Ecto neural progenitor cell (in vitro differentiated cells): ENCODE measurements at places on chromosomes 13 and 19.

- no peak for DNase-seq
These were observed 50.6 kb downstream of the DPF1 start for GRCh38 chr19:38173291-38174041.

DNA sequence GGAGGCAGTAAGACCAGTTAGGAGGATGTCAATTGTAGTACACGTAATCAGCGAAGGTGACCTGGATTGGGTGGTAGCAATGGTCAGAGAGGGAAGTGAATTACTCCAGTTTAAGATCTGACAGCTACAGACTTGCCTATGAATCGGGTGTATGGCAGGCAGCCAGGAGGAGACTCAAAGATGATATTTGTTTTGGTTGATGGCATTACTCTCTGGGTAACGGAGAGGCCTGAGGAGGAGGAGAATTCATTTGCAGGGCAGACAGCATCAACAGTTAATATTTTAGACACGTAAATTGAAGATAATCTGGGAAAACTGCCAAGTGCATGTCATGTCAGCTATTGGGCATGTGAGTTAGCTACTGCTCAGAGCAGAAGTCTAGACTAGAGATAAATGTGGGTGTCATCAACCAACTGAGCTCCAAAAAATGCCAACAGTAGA is 109.2 kb downstream of the SGCG start:
- no peak for DNase-seq

GRCh38 chr13:73618275-73618865 is 515.8 kb downstream of the KLF12 start:
- DNase-seq: no peak

- DNase-seq: no peak
These were observed 716.5 kb upstream of the PRR20A start for GRCh38 chr13:56424246-56424645.
